Left cardiac atrium (tissue), 4 donors: ENCODE measurements at places on chromosomes 6 and 20. TPM values are rescaled to one million over a fixed set of nuclear protein-coding genes. Genes with fewer than 3 reads are reported as not detected.

Gene HRH3
- total RNA-seq = not detected

Gene SLC22A16
- 0.26 TPM for total RNA-seq

DNA sequence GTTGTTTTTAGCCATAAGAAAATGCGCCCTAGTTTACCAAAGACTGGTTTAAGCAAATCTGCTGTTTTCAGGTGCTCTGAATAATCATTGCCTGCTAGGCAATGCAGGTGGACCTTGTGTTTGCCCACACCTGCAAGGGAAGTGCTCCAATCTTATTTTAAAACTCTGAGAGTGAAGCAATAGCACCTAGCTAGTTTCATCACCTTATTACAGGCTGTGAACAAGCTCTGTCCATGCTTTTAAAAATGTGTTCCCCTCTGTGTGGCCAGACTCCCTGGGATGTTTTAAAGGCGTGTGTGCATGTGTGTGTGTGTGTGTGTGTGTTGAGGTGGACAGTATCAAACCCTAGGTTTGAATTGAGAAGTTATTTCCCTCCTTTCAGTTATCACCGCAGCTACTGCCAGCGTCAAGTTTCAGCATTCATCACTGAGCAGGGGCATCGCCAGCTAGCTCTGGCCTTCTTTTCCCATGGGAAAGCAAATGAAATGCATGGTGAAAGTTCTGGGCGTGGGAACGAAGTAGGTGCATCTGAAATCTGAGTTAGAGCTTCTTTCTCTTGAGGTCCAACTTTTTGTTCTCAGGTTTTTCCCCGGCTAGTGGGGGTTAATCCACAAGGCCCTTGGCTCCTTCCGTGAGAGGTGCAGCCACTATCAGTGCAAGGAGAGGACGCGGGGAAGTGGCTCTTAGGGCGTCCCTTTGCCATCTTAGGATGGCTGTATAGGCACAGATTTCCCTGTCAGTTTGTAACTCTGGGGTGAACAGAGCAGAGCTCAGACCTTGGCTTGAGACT is 30.8 kb downstream of the DUSP22 start:
- DNase-seq = no peak

- DNase-seq = no peak
Observed at GRCh38 chr6:106456756-106457155, 96.2 kb downstream of the CRYBG1 start.

GRCh38 chr6:17392978-17393891 is at the start of gene CAP2:
TSS of gene CAP2 (plus strand) at chr6:17393595. CDS start at chr6:17421556, 27,961 bp downstream.
- peak; percentile 65 for DNase-seq

Gene PI16
- total RNA-seq = 47.0 TPM

DNA sequence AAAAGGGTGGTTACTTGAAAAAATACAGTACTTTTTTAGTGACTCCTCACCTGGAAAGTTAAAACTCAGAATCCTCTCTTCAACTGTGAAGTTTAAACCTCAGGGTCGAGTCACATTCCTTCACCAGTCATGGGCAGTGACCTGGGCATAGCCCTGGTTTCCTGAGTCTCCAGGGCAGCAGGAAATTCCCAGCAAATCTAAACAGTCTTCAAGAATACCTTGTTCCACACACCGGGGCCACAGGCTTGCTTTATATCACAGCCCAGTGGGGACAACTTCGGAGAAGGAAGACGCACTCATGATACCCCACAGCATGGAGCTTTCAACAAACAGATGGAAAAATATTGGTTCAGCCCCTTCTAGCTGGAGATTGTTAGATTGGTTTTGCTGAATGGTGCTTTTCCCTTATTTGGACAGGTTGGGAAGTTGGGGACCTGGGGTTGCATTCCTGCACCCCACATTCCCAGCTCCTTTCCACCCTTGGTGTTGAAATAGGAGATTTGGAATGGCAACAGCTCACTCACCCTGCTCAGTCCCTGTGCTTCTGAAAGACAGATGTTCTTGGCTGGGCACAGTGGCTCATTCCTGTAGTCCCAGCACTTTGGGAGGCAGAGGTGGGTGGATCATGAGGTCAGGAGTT is 113.0 kb upstream of the TMEM170B start:
- DNase-seq = no peak

Gene GCNT2
- total RNA-seq = 4.1 TPM

GRCh38 chr6:126020305-126021050 is 34.1 kb downstream of the TRMT11 start:
- no peak for DNase-seq

Gene MAFB
- 24.8 TPM for total RNA-seq
